SHP77 treated with DMSO at 0.1 percent for 48 hours (cell line): ENCODE measurements at places on chromosomes 2 and 18.

DNA sequence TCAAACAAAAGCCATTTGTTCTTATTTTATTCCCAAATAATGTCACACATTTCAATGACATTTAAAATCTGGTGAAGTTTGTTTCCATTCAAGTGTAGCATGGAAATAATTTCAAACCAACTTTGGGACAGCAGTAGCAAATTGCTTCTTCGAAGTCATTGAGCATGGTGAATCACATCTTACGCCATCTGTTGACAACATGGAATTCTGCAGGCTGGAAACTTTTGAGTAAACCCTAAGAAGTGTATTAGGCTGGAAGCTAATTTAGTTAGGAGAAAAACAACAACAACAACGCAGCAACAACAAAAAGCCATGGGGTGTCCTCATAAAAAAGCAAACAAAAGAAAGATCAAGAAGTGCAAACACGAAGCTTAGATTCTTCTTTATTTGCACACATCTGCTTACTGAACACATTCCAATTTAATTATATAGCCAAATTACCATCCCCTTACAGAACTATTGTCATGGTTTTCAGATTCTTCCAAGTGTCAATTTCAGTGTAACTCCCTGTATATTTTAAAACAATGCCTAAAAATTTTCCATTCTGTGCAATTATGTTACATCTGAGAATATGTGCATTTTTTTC lies 659.0 kb upstream of the CDH7 start:
- DNase-seq = no peak

DNA sequence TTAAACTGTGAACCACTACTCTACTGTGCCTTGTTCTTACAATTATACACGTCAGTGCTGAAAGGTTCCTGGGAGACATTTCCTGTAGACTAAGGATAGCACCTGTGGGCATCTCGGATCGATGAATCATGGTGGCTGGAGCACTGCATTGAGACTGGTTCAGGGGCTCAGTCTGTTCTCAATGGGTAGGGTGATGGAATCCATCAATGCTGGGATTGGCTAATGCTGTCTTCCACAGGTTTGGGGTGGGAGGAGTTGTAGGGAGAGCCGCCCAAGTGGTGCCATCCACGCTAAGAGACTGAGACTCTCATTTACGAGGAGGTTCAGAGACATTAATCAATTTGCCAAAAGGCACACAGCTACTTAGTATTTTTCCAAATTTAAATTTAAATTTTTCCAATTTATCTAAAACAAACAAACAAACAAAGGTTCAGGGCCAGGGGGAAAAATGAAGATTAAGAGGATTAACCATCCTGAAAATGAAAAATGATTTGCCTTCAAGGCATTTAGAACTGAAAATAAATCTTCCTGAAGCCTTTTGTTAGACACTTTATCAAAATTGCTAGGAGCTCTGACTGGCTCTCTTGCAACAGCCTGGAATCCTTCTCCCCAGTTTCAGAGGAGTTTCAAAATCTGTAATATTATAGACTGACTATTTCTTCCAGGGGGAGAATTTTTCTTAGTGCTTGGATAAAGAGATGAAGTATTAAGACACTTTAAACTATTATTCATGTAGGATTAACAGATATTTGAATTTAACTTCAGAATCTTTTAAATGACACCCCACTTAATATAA lies 359.2 kb downstream of the TGIF1 start:
- no peak for DNase-seq

DNA sequence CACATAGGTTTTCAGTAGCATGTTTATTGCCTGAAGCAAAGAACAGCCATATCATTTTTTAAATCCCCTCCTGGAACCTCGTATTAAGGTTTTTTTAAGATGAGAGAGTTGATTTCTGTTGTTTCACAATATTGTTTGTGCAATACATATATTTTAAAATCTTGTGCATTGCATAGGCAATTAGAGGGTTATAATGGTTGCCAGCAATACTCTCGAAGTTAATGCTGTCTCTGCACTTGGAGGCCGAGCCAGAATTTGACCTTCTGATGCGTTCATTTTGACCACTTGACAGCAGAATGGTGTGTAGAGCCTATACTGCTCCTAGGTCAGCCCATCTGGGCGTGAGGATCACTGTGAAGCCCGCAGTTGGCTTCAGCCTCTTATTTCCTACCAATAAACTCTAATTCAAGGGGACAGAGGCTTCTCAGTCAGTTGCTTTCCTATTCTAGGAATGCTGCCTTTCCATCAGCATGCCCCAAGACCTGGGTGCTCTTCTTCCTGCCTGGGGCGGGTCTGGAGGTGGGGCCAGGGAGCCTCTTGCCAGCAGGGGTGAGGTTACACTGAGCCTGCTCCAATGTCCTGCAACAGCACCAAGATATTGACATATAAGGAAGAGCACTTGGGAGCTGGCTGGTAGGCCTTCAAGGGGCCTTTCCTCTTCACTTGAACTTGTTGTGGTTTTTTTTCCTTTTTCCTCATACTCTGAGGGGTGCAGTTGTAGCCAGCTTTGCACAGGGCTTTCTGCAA lies 91.4 kb upstream of the BCL2L11 start:
- DNase-seq = no peak

DNA sequence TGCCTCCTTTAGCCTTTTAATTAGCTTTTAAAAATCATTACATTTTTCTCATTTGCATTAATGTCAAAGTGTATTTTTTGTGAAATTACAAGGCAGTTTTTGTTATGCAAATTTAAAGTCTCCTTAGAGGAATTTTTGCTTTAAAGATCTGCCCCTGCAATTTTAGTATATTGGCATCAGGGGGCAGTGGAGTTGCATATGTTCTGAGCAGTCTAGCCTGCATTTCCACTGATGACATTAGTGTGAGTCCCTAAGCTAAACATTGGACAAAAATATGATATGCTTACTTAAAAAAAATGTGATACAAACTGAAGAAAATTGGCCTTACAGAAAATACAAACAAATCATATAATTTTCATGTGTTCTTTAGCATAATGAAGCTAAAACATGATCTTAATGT lies 426.5 kb downstream of the SLC4A3 start:
- no peak for DNase-seq

GRCh38 chr18:12518326-12518725 lies 110.6 kb downstream of the PRELID3A start:
- no peak for DNase-seq

DNA sequence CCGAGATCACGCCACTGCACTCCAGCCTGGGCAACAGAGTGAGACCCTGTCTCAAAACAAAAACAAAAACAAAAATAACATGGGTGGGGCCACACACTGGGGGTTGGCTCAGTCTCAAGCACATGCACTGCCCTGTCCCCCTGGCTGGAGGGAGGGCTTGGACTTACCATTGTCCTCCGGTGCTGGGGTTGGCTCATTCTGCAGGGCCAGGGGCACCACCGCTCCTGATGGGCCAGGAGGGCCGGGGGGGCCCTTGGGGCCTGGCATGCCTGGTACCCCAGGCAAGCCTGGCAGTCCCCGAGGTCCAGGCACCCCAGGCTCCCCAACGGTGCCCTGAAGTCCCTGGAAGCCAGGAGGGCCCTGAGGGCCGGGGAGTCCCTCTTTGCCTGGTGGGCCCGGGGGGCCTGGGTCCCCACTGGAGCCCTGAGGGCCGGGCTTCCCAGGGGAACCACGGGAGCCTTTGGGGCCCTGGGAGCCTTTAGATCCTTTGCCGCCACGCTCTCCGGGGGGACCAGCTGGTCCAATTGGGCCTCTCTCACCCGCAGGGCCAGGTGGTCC lies 66.8 kb upstream of the THOC1 start:
- no peak for DNase-seq

- DNase-seq = no peak
Measured at GRCh38 chr2:236673823-236674185, 104.2 kb downstream of the ACKR3 start.

GRCh38 chr2:46555011-46555410 lies 75.6 kb downstream of the TMEM247 start:
- DNase-seq = no peak

GRCh38 chr2:197075281-197075680 lies 148.8 kb upstream of the PGAP1 start:
- no peak for DNase-seq

- no peak for DNase-seq
Measured at GRCh38 chr2:73250872-73251846, 17.1 kb downstream of the CCT7 start.

DNA sequence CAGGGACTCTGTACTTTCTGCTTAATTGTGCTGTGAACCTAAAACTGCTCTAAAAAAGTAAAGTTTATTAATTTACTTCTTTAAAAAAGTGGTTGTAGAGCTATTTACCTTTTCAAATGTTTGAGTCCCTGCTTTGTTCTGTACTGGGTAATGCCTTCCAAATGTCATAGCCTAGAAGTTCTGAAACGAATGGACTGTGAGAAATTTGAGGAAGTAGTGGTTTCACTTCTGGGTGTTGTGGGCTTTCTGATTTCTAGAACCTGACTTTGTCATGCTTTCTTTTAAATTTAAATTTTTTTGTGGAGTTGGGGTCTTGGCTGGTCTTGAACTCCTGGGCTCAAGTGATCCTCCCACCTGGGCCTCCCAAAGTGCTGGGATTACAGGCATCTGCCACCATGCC lies 44.6 kb downstream of the SMAD4 start:
- no peak for DNase-seq

GRCh38 chr2:21261591-21261990 lies 137.8 kb downstream of the TDRD15 start:
- DNase-seq = no peak

DNA sequence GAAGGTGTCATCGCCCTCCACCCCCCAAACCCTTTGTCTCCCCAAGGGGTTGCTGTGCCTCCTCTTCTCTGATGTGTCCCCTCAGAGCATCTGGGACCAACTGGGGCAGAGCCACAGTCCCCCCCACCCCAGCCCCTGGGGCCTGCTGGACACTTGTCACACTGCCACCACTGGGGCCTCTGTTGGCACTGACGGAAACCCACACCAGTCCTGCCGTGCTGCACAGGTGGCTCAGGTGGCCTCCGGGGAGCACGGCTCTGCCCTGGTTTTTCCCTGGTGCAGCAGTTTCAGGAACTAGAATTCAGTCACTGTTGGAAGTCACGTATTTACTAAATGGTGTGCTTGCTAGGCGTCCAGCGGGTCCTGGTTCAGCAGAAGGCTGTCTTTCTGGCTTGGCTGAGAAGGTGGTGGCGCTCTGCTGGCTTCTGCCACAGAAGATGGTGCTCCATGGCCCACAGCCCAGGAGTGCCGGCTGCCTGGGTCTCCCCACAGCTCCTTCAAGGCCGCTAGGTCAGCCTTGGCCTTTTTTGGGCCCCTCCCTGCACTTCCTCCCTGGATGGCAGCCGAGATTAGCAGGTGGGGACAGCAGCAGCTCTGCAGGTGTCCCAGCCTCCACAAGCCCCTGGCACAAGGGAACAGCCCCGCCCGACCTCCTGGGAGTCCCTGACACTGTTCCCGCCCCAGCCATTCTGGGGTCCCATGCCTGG lies 18.6 kb upstream of the KLHL30 start:
- DNase-seq = no peak

DNA sequence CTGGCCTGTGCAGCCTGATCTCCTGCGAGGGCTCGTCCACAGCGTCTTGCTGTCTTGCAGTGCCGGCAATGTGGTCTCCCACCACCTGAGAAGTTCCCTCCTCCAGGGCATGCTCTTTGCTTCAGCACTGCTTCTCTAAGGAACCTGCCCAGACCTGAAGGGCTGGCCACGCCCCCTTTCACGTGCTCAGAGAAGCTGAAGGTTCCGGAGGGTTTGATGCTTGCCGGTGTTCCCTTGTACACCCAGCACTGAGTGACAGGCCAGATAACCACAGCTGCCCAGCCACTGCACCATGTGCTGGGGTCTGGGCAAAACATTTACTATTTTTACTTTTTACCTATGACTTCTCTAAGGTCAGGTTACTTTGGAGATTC lies 1.7 kb upstream of the POLR2D start:
- no peak for DNase-seq

GRCh38 chr2:52253416-52253980 lies 1221.6 kb upstream of the NRXN1 start:
- DNase-seq = no peak

DNA sequence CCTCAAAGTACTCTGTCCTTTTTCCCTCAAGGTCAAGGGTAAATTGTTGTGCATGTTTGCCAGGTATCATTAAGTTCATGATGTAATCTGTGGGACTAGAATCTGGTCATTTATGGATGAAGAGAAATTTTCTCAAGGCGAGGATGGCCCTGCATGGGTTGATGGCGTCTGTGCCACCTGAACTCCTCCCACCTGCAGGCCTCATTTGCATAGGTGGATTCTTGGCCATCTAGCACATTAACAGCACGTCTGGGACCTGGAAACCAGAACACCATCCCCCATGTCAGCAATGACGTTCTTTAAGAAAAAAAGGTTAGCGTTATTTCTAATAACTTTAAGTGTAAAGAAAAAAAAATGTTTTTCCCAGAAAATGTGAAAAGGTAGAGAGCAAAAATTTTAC lies 145.8 kb downstream of the ESCO1 start:
- no peak for DNase-seq

- no peak for DNase-seq
Measured at GRCh38 chr18:46587600-46587999, 69.4 kb downstream of the LOXHD1 start.

- no peak for DNase-seq
Measured at GRCh38 chr18:75454022-75454795, 26.7 kb upstream of the SMIM21 start.

DNA sequence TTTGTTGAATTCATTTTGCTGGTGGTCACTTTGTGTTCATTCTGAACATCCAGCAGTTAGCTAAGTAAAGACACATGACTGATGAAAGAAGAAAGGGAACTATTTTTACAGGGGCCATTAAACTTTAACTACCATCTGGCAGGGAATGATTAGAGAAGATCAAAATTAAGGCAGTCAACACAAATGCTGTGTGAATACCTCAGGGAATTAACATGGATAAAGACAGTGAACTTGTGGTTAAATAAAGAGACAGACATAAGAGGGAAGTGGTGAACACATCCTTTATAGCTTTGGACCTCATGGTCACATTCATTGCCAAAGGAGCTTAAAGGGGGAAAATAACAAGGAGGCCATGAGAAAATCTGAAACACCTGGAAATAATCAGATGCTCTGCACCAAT lies 52.6 kb upstream of the ATP5MC3 start:
- no peak for DNase-seq

DNA sequence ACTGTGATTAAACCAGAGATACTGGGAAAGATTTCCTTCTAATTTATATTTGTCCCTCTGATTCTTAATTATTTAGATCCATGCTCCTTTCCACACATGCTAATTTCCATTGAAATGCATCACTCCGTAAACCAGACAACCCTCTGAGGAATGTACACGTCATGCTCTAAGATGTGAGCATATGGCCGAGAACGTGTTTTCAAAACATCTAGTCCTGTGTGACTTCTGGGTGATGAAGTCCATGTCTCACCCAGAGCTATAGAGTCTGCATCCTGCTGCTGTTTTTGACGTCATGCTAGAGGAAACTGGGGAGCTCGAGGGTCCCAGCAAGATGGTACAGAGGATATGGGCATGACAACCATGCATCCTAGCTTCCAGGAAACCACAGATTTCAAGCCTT lies 53.6 kb downstream of the CAPN13 start:
- no peak for DNase-seq
